ENCODE measurements at places on chromosomes 7 and 10. TPM values are rescaled to one million over a fixed set of nuclear protein-coding genes. Genes with fewer than 3 reads are reported as not detected.

Gene DENND2A
- total RNA-seq: 9.4 TPM

Gene CAV1
- 5.4 TPM for total RNA-seq

Gene CALML3
- not detected for total RNA-seq

Gene PCLO
- 5.5 TPM for total RNA-seq

Gene SPDYE5
- not detected for total RNA-seq

Gene CCNJ
- total RNA-seq: 6.9 TPM

Gene DEPP1
- total RNA-seq: 13.2 TPM

Gene GJD4
- not detected for total RNA-seq

Gene SPDYE2B
- total RNA-seq: not detected

- no peaks in the 10 kb centered on the region for H3K27me3 ChIP-seq
- no peaks in the 10 kb centered on the region for H3K4me1 ChIP-seq
- no peak overlapping the region for H3K4me3 ChIP-seq
- no peaks in the 10 kb centered on the region for H3K36me3 ChIP-seq
Observed at GRCh38 chr10:15290671-15291070, 80.4 kb downstream of the FAM171A1 start.

DNA sequence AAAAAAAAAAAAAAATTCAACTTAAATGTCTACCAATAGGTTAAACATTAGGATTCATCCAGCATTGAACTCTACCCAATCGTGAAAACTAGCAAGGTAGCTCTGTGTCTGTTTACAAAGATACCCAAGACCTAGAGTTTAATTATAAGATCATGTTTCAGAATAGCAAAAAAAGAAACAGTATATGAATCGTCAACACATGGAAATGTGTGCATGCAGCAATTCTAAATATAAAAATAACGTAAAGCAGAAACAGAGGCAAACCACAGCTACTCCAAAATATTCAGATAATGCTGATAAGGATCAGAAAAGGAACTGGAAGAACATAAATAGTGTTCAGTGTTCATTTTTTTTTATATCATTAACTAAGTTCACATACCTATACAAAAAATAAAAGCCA is 68.7 kb downstream of the AFAP1L2 start:
- H3K4me3 ChIP-seq: no peak overlapping the region
- DNase-seq: no peak
- no peaks in the 10 kb centered on the region for H3K27me3 ChIP-seq

DNA sequence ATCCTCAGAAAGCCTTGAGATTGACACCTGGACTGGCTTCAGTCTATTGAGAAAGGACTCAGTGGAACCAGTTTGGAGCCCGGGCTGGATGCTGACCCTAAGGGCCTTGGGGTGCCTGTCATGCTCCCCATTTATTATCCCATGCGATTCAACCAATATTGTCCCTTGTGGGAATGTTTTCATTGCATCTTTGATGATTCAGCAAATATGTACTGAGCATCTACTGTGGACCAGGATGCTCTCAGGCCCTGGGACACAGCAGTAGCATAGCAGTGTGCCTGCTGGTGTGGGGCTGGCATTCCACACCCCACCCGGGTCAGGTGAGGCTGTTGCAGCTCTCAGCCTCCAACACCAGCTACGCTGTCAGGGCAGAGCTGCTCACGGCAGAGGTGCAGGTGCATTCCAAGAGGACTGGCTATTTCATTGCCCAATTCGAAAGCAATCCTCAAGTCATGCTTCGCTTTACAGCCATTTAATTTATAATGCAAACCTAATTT is 586.0 kb downstream of the TCERG1L start:
- DNase-seq: no peak
- no peak overlapping the region for H3K27ac ChIP-seq
- H3K4me1 ChIP-seq: no peaks in the 10 kb centered on the region
- no peaks in the 10 kb centered on the region for H3K36me3 ChIP-seq
- H3K4me3 ChIP-seq: no peak overlapping the region

DNA sequence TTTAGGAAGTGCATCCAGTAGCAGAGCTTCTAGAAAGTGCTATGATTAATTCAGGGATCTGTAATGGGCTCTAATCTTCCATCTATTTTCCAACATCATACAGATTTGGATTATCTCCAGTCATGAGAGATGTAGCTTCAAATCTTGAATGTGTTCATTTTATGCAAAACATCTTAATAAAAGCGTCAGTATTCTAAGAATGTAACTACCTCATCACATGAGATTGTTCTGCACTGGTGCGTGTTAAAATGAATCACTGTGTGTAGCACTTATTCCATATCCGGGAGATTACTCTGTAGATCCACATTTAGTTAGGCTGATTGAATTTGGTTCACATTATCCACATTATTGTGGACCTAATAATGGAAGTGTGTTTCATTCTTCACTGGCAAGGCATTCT is 344.9 kb upstream of the CHRM2 start:
- no peak overlapping the region for H3K27ac ChIP-seq
- no peak overlapping the region for H3K4me3 ChIP-seq
- DNase-seq: no peak
- H3K4me1 ChIP-seq: no peaks in the 10 kb centered on the region

DNA sequence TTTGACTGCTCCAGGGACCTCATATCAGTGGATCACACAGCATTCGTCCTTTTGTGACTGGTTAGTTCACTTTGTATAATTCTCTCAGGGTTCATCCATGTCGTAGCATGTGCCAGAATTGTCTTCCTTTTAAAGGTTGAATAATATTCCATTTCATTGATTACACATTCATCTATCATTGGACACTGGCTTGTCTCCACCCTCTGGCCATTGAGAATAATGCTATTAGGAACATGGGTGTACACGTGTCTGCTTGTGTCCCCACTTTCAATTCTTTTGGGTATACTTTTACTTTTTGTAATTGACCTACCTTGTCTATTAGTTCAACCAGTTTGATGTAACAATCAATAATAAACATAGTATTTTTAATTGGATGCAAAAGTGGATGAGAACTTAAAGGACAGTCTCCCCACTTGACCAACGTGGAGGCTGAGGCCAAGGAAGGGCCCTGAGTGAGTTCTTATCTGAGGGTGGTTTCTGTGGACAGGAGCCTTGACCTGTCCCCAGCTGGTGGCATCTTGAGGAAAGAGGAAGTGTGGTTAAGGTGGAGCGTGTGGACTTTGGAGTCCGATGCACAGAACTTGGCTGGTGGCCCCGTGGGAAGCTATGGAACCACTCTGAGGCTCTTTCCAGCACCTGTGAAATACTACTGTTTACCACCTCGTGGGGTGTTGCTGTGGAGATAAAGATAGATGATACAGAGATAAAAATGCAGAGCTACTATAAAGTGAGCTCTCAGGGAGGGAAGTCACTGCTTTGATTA is 16.6 kb downstream of the WDFY4 start:
- no peaks in the 10 kb centered on the region for H3K4me1 ChIP-seq
- no peaks in the 10 kb centered on the region for H3K36me3 ChIP-seq

DNA sequence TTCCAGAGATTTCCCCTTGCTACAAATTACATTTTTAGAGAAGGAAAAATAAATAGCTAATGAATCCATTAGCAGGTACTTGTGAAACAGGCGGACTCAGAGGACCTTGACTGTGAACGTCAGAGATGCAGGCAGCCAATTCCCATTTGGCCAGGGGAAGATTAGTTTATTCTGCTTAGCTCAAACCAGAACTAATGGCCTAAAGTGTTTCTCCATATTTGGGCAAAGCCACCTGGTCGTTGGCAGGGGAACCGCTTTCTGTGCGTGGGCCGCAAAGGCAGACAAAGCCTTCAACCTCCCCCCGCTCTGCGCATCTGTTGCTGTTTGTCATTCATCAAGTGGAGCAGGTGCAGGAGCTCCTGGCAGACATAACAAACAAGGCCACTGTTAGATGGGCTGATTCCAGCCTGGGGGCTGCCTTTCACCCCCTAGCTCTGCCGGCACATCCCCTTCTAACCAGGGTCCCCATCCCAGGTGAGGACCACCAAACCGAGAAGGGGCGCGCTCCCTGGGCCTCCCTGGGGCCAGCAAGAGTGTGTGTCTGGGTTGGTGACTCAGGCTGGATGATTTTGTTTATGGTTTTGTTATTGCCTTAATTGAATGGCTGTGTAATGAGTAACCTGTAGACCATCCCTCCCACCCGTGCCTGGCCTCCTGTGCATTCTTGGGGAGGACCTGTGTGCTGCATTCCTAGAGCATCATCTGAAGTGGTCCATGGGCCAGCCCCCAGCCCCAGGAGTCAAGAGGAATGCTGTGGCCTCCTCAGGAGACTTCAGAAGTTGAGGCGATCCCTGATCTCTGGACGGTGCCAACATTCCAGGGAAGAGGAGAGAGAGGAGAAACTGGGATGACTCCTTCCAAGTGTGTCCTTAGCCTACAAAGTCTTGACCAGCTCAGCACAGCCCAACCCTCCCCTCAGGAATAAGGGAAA is 14.5 kb upstream of the CPA1 start:
- H3K27me3 ChIP-seq: no peaks in the 10 kb centered on the region
- peak; percentile 80 for DNase-seq
- no peak overlapping the region for H3K4me3 ChIP-seq
- H3K36me3 ChIP-seq: no peaks in the 10 kb centered on the region
- H3K4me1 ChIP-seq: peaks cover 10% of the 10 kb centered on the region

GRCh38 chr7:101173752-101174244 is 6.3 kb downstream of the NAT16 start:
- peaks cover 91% of the 10 kb centered on the region for H3K27me3 ChIP-seq
- H3K4me3 ChIP-seq: no peak overlapping the region
- no peak overlapping the region for H3K27ac ChIP-seq
- DNase-seq: no peak

DNA sequence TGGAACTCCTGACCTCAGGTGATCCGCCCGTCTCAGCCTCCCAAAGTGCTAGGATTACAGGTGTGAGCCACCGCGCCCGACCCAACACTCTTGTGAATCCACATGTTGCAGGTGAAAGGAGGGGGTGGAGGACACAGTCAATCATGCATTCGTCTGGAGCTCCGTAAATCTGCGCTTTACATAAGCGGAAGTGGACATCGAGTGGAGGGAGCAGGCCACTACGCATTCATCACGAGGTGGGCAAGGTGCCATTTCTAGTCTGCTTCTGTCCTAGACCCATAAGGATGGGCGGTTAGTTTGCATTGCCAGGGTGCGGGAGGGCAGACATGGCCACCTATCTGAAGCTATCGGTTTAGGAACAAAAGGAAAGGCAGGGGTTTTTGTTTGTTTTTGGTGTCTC is 225.2 kb upstream of the TCERG1L start:
- H3K4me3 ChIP-seq: no peak overlapping the region
- no peak for DNase-seq
- no peak overlapping the region for H3K27ac ChIP-seq
- no peaks in the 10 kb centered on the region for H3K36me3 ChIP-seq
- H3K27me3 ChIP-seq: no peaks in the 10 kb centered on the region

DNA sequence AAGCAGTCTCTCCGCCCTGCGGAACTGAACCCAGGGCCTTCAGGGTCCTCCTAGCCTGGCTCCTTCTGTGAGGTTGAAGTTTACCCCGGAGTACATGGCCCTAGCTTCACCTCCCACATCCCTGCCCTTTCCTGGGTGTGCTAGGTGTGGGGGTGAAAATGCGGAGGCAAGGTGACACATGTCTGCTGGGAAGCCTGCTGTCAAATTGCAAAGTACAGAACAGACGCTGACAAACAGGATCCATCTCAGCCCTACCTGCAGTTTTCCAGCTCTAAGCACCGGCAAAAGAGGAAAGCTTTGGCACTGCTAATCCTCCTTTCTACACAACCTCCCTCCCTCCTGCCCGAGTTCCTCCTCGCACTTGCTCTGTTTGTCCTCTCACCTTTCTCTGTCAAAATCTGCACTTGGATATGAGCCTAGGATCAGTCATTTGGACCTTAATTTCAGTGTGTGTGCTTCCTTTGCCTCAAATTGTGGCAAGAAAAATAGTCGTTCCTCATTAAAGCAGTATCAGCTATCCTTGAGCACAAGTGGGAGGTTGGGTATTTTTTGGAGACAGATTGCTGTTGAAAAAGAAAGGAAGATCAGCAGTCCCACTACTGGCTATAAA is 14.4 kb upstream of the GPR15LG start:
- H3K27ac ChIP-seq: no peak overlapping the region
- DNase-seq: no peak
- H3K36me3 ChIP-seq: no peaks in the 10 kb centered on the region
- no peaks in the 10 kb centered on the region for H3K4me1 ChIP-seq

DNA sequence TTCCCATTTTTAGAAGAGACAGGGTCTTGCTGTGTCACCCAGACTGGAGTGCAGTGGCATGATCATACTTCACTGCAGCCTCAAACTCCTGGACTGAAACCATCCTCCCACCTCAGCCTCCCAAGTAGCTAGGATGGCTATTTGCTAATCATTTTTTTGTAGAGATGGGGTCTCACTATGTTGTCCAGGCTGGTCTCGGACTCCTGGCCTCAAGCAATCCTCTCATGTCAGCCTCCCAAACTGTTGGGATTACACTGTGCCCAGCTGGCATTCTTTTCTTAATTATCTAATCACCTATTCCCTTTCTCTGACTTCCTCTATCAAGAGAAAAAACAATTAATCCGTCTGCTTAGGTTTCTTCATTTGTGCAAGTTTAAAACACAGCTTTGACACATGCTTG is 172.5 kb upstream of the TRIM24 start:
- no peak overlapping the region for H3K4me3 ChIP-seq
- no peaks in the 10 kb centered on the region for H3K27me3 ChIP-seq
- no peaks in the 10 kb centered on the region for H3K36me3 ChIP-seq
- H3K4me1 ChIP-seq: peaks cover 8% of the 10 kb centered on the region
- DNase-seq: no peak

DNA sequence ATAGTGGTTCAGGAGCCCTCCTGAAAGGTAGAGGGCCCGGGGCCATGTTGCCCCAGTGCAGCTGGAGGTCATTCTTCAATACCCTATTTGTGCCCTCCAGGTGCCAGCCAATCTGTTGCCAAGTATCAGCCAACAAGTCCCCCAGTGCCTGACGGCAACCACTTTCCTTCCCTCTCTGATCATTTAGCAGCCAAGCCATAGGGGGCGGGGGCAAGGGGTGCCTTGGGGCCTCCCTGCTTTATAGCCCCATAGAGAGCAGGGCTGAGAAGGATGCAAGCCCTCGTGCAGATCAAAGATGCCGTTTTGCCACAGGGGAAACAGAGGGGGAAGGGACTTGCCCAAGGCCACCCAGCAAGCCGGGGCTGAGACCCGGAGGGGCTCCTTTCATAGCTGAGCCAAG is 149.0 kb upstream of the CHST15 start:
- H3K4me3 ChIP-seq: no peak overlapping the region
- no peaks in the 10 kb centered on the region for H3K36me3 ChIP-seq
- H3K27ac ChIP-seq: no peak overlapping the region
- no peak for DNase-seq
- no peaks in the 10 kb centered on the region for H3K4me1 ChIP-seq
